MCF 10A (cell line): ENCODE measurements at places on chromosomes 1 and 21.

- no peaks in the 10 kb centered on the region for H3K27me3 ChIP-seq
- H3K4me3 ChIP-seq: no peak overlapping the region
- DNase-seq: peak; percentile 52
- peak overlapping the region; percentile 5 for H3K27ac ChIP-seq
Observed at GRCh38 chr1:223230161-223230881, 87.3 kb upstream of the TLR5 start.

GRCh38 chr1:93844262-93845045, 34.6 kb downstream of the DNTTIP2 start:
- peaks cover 13% of the 10 kb centered on the region for H3K4me1 ChIP-seq
- peak; percentile 83 for DNase-seq
- peak overlapping the region; percentile 42 for H3K27ac ChIP-seq
- no peaks in the 10 kb centered on the region for H3K27me3 ChIP-seq
- no peak overlapping the region for H3K4me3 ChIP-seq

DNA sequence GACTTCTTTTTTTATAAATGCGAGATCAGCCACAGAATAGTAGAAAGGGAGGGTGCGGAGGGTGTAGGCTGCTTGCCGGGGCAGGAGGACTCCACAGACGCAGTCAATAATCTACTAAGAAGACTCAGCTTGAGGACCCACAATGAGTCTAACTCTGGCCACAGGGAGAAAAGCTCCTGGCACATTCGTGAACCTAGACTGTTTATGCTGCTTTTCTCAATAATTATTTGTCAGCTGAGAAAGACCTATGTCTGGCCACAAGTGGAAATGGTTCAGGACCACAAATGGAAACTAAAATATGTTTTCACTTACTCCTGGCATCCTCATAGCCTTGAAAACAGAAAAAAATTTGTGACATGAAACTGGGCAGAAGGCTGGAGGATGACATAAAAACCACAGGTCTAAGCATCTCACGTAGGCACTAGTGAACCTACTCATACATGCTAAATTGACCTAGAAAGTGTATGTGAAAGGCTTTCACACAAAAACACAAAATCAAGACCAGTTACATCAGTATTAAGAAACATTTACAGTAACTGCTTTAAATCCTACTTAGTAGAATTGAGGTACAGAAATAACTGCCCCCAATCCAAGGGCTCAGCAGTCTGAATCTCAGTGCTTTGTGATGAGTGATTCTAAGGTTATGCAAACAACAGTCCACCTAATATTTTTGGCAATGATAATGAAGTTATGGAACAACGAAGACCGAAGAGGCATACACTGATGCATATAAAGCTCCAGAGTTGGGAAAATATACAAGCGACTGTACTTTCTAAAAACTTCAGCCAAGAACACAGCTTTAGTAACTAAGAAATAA, 159.5 kb downstream of the SLC45A1 start:
- H3K36me3 ChIP-seq: peaks cover 12% of the 10 kb centered on the region
- H3K4me3 ChIP-seq: no peak overlapping the region
- no peak for DNase-seq
- peaks cover 5% of the 10 kb centered on the region for H3K4me1 ChIP-seq
- H3K27me3 ChIP-seq: no peaks in the 10 kb centered on the region

DNA sequence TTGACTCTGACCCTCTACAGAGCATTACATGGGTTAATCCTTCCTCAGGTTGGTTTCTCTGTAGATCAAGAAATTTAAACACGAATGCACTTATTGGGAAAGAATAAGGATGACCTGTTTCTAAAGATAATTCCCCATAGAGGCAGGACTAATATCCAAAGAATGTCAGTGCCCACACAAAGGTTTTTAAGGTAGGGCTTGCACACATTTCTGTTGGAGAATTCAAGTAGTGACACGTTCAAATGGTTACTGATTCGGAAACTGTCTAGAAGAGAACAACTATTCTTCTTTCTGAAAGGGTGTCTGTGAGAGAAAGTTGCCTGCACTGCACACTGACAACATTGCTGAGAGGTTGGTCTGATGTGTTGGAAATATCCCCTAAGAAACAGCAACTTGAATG, 167.3 kb downstream of the ZNF326 start:
- H3K27ac ChIP-seq: peak overlapping the region; percentile 28
- peak overlapping the region; percentile 7 for H3K4me3 ChIP-seq
- H3K36me3 ChIP-seq: no peaks in the 10 kb centered on the region
- peaks cover 7% of the 10 kb centered on the region for H3K4me1 ChIP-seq
- no peaks in the 10 kb centered on the region for H3K27me3 ChIP-seq

- peaks cover 15% of the 10 kb centered on the region for H3K4me1 ChIP-seq
- DNase-seq: no peak
- no peak overlapping the region for H3K4me3 ChIP-seq
- peaks cover 24% of the 10 kb centered on the region for H3K36me3 ChIP-seq
- H3K27me3 ChIP-seq: no peaks in the 10 kb centered on the region
- no peak overlapping the region for H3K27ac ChIP-seq
Observed at GRCh38 chr1:29259802-29260441, 23.6 kb downstream of the PTPRU start.
